ENCODE measurements at places on chromosomes 3 and 15.

- peak; percentile 49 for DNase-seq
Measured at GRCh38 chr15:74319596-74320351, 47.7 kb downstream of the CYP11A1 start.

DNA sequence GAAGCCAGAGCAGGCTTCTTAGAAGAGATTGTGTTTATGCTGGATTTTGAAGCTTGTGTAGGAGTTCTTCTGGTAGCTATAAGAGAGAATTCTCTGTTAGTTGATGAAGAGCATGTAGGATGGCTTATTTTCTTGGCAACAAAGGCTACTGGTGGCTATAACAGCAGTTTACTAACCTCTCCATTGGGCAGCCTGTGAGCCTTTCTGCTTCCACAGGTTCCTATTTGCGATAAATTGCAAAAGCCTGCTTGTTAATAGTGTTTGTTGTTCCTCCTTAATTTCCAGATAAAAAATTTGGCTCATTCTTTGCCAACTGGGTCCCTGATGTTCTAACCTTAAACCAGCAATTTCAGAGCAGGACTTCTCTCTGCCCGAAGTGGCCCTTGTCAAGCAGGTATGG, 290.6 kb upstream of the TRIM42 start:
- DNase-seq, result no peak

DNA sequence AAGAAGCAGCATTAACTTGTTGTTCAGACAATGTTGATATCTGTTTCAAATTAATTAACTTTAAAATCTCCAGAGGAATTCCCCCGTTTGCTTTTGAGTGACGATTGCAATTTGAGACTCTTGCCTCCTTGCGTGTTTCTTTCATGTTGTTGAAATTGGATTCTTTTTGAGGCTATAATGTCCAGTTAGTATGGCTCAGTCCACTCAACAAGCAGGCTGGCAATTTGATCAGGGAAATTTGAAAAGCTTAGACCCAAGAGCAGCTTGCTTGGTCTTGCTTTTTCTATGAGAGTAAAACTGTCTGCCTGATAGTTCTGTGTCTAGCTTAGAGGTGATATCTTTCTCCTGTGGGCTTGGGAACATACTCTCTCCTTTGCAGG, 2.0 kb downstream of the ARID3B start:
- no peak for DNase-seq

- DNase-seq, result no peak
Measured at GRCh38 chr15:99424131-99424571, 141.6 kb upstream of the MEF2A start.

DNA sequence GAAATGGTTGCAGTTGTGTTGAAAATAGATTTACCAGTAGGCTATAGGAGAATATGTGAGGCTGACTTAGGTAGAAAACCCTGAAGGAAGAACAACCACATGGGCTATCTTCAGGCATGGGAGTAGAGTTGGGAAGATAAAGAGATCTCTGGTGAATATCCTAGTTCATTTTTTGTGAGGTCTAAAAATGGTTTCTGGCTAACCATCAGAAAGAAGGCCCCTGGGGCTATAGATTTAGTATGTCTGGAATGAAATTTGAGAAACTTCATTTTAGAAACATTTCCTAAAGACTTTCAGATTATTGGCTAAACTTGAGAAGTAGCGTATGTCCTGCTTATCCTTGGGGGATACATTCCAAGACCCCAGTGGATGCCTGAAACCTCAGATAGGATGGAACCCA, 148.2 kb downstream of the NAALADL2 start:
- no peak for DNase-seq

GRCh38 chr3:101902041-101902440, 52.7 kb downstream of the NFKBIZ start:
- peak; percentile 15 for DNase-seq

- DNase-seq, result no peak
Measured at GRCh38 chr3:101972430-101973162, 123.3 kb downstream of the NFKBIZ start.

DNA sequence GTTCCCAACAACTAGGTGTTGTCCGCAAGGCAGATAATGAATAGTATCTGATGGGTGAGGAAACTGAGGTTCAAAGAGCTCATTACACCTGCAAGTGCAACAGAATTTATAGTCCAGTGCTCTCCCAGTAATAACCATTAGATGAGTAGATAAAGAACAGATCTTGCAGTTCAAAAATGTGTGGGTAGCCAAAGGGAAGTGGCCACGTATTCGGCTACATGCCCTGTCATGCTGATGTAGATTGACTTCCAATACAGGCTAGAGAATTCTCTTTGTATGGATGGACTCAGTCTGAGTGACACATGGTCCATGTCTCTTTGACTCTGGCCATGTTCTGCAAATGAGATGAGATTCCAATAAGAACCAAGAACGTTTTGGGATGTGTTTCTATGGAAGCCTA, 187.9 kb upstream of the LPP start:
- no peak for DNase-seq

- DNase-seq, result no peak
Measured at GRCh38 chr3:8400911-8401310, 100.7 kb upstream of the LMCD1 start.

GRCh38 chr3:172560026-172560425, 36.8 kb upstream of the TNFSF10 start:
- DNase-seq, result no peak

DNA sequence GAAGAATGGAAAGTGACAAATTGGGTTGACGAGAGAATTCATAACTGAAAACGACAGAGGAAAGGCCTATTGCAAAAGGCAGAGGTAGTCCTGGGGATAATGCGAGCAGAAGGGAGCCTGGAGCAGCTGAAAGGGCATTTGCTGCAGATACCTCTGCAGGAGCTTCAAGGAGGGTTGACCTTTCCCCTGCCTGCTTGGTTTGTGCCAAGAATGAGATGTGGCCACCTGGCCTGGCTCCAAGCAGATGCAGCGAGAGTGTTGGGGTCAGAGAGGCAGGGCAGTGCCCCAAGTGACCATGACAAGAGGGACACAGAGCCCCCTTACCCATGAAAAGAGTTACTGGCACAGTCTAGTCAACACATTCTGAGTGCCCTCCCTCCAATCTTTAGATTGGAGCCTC, 43.5 kb downstream of the SLC41A3 start:
- DNase-seq, result no peak

DNA sequence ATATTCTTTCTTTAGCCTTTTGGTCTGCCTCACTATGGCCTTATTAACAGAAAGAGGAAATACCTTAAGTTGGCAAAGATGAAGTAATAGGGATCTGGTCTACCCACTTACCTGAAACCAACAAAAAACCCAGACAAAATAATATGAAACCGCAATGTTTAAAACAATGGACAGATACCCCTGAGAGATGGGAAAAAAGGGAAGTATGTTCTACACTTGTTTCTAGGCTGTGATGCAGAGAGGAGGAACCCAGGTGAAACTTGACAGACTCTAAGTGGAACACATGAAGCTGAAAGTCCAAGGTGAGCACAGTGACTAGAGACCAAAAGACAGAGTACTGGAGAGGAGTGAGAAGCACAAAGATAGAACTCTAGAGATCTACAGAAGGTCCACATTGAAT, 78.4 kb downstream of the NR2E3 start:
- DNase-seq, result peak; percentile 1

DNA sequence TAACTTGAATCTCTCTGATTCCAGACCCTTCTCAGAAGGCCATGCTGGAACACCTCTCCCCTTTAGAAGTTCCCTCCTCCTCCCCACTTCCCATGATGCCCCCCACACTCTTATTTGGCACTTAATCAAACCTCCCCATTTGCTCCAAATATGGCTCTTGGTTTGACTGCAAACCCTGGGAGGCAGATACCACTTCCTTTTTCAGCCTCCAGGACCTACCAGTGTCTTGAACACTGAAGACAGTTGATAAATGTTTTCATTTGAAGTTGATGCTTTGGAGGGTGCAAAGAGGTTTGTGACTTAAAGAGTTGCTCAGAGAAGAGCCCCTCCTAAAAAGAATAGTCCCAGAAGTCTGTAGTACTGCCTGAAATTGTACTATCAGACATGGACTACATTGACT, 61.5 kb downstream of the SEMA5B start:
- DNase-seq, result no peak

GRCh38 chr3:46484388-46484787, 13.4 kb upstream of the RTP3 start:
- no peak for DNase-seq

DNA sequence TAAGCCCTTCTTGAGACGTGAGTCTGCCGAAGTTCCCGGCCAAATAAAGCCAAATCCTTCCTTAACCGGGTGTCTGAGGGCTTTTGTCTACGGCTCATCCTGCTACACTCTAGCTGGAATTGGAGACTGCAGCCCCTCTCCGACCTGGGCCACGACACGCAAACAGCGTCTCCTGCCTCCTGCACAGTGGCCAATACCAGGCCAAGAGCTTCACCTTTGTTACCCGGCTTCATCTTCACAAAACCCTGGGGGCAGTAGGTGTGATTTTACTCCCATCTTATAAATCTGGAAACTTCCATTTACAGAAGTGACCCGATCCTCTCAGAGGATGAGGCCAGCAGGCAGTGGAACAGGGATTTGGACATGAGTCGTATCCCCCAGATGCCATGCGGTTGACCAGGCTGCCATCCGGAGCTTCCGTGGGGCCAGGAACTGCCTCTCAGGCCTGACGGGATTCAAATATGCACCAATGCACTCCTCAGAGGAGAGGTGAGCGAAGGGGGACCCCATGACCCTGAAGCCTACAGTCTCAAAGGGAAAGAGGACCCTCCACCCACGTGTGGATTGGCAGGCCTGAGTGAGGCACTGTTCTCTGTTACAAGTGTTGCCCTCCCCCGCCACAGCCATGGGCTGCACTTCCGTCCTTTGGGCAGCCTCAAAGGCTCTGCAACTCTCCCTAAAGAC, 53.2 kb upstream of the KLF13 start:
- peak; percentile 60 for DNase-seq

GRCh38 chr15:63901912-63902670, 68.3 kb upstream of the HERC1 start:
- peak; percentile 32 for DNase-seq

- DNase-seq, result peak; percentile 69
Measured at GRCh38 chr3:194203482-194204041, 67.6 kb downstream of the HES1 start.

- no peak for DNase-seq
Measured at GRCh38 chr3:13821126-13821525, 58.7 kb downstream of the WNT7A start.

DNA sequence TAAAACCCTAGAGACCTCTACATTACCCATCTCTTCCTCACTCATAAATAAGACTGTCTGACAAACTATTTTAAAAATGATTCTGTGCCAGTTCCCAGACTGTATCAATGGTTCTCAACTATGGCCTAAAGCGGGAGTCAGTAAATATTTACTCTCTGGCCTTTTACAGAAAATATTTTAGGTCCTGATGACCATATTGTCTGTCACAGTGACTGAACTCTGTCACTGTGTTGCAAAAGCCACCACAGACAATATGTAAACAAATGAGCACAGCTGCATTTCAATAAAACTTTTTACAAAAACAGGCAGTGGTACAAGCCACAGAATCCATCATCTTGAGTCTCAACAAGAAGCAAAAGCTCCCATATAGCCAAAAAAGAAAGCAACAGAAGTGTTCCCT, 45.4 kb downstream of the PLOD2 start:
- no peak for DNase-seq

DNA sequence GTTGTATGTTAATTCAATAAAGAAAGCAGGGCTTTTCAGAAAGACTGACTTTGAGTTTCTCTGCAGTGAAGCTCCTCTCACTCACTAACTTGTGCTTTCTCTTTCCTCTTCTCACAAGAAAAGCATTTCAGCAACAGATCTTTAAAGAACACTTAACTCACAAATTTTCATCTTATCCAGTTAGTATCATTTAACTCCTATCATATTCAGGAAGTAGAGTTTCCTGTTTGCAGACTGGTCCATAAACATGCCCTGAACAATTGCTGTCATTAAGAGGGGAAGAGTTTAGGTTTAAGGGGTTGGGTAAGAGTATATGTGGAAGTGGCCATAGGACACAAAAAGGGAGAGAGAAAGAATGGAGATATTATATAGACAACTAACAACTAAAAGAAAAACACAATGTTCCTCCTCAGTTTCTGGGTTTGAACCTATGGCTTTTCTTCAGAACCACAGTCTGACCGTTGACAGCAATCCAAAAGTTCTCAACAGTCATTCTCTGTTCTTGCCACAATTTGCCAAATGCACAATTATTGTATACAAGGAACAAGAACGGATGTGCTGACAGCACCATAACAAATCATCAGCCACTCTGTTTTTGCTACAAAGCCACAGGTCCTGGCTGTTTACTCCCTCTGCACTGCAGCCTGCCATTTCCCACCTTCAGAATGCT, 63.9 kb downstream of the CHAC1 start:
- peak; percentile 25 for DNase-seq

- DNase-seq, result peak; percentile 9
Measured at GRCh38 chr3:174529298-174529697, 329.8 kb upstream of the NAALADL2 start.

- DNase-seq, result no peak
Measured at GRCh38 chr15:42264795-42265194, 8.2 kb upstream of the GANC start.

GRCh38 chr3:181699171-181699903, 12.4 kb upstream of the SOX2 start:
- DNase-seq, result no peak

GRCh38 chr15:48996276-48996675, 32.6 kb upstream of the SHC4 start:
- no peak for DNase-seq

GRCh38 chr15:99058421-99058870, 46.4 kb upstream of the SYNM start:
- peak; percentile 30 for DNase-seq

DNA sequence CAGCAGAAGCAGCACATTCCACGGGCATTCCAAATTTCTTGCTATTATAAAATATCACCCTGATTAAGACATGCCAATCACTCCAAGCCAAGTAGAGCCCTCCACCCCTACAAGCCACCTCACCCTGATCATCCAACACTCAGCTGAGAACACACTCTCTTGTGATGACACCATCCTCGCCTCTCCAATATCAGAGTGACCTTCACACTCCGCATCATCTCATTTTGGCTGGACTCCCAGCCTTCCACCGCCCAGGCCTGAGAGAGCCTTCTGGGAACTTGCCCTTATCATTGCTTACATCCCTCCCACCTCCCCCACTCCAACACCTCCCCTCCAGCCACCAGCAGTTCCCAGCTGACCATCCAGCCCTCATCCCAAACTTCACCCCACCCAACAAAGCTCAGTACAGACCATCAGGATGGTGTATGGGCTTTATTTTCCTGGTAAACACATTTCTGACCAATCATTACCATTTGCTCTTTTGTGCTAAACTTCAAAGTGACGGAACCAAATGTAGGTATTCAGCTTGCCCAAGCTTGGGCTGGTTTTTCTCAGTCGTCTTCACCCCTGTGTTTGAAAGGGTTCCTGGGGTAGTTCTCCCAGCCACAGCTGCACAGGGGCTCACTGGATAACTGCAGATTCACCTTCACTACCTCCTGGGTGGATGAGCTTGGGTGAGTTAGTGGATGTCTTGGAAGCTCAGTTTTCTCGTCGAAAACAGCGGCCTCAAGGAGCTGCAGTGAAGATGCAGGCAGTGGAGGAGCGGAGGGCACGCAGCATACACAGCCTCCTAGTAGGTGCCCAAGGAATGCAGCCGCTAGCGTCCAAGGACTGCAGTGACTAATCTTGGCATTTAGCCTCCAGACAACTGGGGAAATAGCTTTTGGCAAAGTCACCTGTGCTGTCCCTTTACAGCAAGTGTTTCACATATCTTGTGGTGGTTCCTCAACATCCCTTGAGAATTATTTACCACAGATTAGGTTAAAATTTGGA, 115.1 kb downstream of the LIPC start:
- no peak for DNase-seq

- DNase-seq, result no peak
Measured at GRCh38 chr3:51382076-51382745, 2.9 kb upstream of the MANF start.

All from NB4 (cell line).